ENCODE measurements at places on chromosomes 1 and 21.

DNA sequence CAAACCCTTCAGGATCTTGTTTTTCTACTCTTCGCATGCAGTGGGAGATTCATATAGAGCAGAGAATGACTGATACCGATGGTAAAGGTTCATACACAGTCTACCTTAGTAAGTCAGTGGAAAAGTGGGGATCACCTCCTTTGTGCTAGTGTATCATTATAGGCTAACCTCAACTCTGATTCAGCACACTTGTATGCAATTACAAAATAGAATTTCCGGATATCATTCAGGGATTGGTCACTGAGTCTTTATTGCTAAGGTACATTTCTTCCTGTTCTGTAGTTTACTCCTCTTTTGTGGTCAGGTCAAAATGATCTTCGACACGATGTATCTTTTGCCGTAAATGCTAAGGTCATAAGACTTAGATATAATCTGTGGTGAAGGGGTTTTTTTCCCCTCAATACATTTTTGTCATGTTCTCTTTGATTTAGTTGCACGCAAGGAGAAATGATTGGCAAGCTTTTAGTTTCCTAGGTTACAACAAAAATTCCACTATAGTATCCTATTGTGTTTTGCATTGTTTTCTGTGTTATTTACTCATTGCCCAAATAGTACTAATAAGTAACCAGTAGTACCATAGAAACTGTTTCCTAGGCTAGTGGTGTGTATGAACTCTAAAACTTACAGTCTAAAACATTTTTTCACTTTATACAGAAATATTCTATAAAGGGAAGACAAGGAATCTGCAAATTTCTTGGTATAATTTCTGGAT, 35.7 kb upstream of the PLA2G4A start:
- no peak for DNase-seq

GRCh38 chr1:41286992-41287391, 44.9 kb upstream of the SCMH1 start:
- DNase-seq = no peak

DNA sequence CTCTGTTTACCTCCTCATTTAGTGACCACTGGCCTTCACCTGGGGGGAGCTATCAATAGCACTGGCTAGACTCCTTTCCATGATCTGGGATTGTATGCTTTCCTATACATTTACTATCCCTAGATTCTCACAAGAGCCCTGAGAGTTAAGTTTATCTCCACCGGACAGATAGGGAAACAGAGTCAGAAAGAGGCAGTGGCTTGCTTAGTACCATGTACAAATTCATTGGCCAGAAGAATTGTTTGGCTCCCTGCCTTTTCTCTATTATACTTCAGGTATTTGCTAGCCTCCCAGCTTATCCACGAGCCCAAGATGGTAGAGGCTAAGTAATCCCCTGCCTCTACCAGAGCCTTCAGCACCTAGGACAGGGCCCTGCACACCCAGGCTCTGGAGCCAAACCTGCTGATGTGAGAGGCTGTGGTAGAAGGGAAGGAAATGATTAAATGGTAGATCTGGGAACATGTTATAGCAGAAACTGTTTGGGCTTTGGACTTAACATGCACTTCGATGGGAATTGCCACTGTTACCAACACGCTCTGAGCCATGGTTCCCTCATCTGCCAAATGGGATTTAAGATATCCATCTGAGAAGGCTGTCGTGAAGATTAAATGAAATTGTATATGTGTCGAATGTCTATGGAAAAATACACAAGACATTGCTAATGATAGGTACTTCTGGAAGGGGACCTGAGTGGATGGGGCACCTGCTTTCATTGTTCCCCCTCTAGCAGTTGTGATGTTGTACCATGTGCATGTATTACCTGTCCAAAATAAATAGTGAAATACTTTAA, 3.1 kb upstream of the BLACAT1 start:
- DNase-seq = no peak

GRCh38 chr1:77831566-77831965, 52.1 kb downstream of the MIGA1 start:
- no peak for DNase-seq

DNA sequence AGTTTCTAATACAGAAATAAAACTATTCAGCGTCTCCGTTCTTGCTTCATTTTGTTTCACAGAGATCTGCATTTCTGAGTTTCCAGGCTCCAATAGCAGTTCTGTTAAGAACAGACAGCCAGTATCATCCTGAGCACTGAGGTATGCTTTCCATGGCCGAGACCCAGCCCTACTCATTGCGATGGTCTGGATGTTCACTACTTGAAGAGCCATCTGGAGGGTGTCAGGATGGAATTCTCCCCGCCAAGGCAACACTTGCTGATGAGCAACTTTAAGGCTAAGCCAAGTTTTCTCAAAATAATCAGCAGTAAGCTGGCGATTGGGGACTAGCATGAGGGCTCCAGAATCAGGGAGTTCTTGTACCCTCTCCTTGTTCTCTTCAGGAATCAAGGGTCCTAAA, 7.7 kb upstream of the BCL2L15 start:
- DNase-seq = peak; percentile 76

DNA sequence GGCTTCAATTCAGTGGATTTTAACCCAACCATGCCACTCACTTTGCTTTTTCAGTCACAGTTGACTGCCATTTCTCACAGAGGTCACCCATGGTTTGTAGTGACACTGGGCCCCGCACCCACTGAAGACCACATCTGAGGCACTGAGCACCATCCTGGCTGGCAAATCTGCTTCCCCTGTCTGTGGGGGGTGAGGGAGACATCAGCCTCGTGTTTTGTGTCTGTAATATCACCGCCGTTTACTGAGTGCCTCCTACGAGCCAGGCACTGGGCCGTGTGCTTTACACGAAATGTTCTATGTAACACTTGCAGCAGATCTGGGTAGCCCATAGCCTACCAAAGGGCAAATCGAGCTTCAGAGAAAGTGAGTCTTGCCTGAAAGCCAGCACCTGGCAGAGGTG, 161.8 kb downstream of the PGBD5 start:
- DNase-seq = no peak

DNA sequence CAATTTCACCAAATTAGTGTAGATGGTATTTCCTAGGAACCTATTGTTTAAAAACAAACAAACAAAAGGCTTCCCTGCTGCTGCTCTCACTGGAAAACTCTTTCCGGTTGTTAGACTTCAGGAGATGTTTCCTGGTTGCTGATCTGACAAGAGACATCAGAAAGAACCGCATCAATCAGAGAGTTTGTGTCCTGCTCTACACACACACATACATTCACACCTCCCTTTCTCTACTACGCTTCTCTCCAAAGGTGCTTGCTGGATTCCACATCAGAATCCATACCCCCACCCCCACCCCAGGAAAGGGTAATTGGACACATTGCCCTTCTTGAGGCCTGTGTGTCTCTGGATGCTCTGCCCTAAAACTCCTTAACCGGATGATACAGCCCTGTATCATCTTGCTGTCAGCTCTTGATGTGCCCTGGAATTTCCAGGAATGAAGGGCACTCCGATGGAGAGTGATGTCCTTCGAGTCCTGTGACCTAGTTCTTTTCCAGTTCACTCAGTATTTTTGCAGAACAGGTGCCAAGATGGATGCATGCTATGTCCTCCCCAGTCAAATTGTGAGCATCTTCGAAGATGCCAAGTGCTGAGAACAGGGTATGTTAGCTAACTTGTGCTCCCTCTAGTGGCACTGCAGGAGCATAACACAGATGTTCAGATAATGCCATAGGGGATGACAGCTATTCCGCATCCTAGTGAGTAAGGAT, 113.7 kb upstream of the SLC35F3 start:
- no peak for DNase-seq

- no peak for DNase-seq
Measured at GRCh38 chr1:194309269-194309668, 1122.9 kb upstream of the B3GALT2 start.

GRCh38 chr1:1210726-1211540, 3.0 kb downstream of the TNFRSF4 start:
- DNase-seq = no peak

DNA sequence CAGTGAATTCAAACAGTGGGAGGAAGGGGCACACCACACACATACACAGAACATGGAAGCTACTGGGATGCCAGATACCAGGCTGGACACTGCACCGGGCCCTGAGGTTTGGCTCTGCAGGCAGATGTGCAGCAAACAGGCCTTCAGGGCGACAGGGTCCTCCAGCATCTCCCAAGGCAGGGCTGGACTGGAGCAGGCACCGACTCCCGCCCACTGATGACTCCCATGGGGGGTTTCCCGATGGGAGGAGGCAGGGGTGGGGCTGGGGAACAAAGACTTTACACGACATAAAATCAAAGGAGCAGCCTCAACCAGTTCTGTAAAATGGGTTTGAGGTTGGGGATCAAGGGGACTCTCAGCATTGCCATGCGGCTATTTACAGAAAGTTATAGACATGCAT, 118.1 kb downstream of the SYT2 start:
- no peak for DNase-seq

GRCh38 chr1:69567652-69568420, at the start of gene LRRC7:
TSS of gene LRRC7 (plus strand) at chr1:69567922. CDS start at chr1:69568640, 718 bp downstream.
- no peak for DNase-seq

GRCh38 chr1:153940756-153941155, 5.8 kb downstream of the DENND4B start:
- DNase-seq = no peak

GRCh38 chr21:38478782-38479181, 19.5 kb downstream of the ERG start:
- no peak for DNase-seq

DNA sequence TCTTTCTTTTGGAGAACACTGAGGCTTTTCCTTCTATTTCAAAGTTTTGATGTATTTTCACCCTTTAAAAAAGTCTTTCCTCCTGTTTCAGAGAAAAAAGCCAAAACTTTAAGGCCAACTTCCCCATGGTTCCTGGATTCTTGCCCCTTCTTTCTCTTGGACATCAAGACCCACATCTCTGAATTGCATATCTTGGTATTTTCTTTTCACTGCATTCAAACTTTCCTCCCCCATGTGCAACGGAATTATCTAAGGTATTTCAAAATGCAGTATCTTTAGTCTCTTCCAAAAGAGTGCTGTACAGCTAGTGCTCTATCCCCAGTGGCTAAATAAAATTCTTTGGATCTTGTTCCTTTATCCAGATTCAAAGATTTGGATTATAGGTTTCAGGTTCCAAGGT, 81.1 kb upstream of the TSPAN2 start:
- DNase-seq = no peak

DNA sequence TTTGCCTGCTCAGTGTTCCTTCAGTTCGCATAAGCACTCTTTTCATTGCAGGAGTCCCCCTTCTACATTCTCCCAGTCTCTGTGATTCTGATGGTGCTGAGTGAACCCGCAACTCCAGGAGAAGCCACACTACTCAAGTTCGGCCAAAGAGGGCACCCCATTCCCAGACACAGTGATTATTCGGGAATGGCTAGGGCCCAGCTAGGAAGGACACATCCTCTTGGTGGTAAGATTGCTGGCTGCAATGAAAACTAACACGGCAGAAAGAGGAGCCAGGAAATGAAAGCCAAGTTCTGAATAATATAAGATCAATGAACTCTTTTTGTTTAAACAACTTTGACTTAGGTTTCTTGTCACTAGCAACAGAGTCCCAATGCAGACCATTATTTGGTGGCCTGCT, 14.9 kb downstream of the CREG1 start:
- DNase-seq = no peak

GRCh38 chr1:181501612-181502011, 18.3 kb downstream of the CACNA1E start:
- no peak for DNase-seq

DNA sequence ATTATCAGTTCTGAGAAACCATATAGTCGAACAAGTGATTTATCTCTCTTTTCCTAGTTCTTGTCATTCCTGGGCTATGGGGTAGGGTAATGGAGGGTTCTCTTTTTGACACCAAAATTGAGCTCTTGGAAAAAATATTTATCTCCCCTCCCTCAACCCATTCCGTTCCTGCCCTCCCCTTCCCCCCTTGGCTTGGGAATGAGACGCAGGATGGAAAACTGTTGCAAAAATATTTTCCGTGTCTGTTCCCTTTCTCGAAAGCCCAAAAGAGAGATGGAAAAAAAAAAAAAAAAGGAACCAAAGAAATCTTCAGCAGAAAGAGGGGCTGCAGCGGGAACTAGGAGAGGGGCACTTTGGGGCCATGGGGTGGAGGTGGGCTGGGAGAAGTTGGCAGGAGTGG, 766 bp downstream of the ATP2B4 start:
- DNase-seq = no peak

- DNase-seq = no peak
Measured at GRCh38 chr1:40316595-40317393, at the start of gene COL9A2. TSS of gene COL9A2 (minus strand) at chr1:40317286. CDS start at chr1:40317197, 89 bp downstream.

GRCh38 chr1:67634396-67634935, 50.5 kb upstream of the GADD45A start:
- DNase-seq = no peak

DNA sequence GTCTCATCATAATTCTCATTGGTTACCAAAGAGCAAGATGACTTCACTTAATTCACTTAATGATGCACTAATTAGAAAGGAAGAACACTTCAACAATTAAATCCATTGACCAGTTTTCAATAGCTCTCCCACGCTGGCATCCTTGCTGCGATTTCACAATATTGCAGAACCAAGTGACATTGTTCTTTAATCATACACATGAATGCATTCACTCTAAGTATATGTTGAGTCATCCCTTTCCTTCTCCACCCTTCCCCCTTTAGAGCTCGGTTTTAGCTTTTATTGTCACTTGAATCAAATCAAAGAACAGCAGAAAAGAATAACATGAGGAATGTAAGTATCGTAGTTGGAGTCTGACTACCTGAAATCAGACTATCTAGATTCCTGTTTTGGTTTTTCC, 233.6 kb upstream of the FMN2 start:
- no peak for DNase-seq

- DNase-seq = no peak
Measured at GRCh38 chr1:159076438-159077119, at the start of gene AIM2. TSS of gene AIM2 (minus strand) at chr1:159076766. CDS start at chr1:159073499, 3,267 bp downstream.

DNA sequence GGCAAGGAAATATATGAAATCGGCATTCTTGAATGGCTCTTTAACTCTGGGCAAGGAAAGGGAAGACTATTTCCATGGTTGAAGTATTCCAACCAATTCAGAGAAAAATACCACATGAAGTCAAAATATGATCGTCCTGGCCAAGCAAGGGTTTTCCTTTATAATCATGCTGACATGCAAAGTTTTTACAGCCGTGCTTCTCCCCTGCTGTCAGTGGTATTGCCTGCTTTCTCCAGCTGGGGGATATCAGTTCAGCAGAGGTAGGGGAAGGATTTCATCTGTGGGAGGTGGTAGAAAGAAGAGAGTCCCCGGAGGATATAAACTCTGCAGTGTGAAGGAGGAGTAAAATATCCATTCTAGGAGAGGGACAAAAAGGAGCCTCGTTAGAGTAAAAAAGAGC, 322.8 kb downstream of the PAPPA2 start:
- no peak for DNase-seq

DNA sequence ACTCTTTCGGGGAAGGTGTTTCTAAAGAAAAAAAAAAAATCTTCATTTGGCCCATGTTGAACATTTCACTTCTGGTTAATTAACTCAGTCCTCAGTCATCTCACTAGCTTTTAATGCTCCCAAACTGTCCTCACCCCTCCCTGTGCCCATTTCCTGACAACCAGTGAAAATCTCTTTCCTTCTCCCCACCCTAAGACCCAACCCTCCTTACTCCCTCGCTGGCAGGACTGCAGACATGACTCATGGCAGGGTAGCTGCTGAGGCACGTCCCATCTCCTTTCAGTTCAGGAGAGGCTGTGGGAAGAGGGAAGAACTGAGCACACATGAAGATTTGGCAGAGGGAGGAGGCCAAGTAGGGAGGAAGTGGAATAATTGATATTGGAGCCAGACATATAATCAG, 12.6 kb downstream of the PKP1 start:
- no peak for DNase-seq

- DNase-seq = no peak
Measured at GRCh38 chr1:232904131-232904530, 46.3 kb upstream of the NTPCR start.
